ENCODE measurements at places on chromosomes 11 and 22.

DNA sequence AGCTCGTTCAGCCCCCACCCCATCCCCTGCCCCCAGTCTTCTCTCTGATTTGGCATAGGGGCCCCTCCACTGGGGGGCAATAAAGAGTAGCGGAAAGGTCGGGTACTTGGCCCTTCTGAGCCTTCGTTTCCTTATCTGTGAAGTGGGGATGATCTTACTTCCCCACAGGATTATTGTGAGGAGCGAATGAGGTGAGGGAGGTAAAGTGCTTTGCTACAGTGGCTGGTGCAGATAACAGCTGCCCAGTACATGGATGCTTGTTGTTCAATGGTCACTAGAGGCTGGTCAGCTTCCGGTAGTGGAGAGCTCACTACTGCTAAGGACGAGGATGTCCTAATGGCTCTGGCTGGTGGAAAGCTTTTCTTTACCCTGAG lies 101.2 kb downstream of the CEP164 start:
- no peaks in the 10 kb centered on the region for H3K27me3 ChIP-seq
- H3K27ac ChIP-seq = no peak overlapping the region
- no peak overlapping the region for H3K4me3 ChIP-seq
- H3K4me1 ChIP-seq = no peaks in the 10 kb centered on the region
- H3K36me3 ChIP-seq = 0 out of 2 replicates have a peak, but pooled peaks cover 5% of the 10 kb centered on the region

DNA sequence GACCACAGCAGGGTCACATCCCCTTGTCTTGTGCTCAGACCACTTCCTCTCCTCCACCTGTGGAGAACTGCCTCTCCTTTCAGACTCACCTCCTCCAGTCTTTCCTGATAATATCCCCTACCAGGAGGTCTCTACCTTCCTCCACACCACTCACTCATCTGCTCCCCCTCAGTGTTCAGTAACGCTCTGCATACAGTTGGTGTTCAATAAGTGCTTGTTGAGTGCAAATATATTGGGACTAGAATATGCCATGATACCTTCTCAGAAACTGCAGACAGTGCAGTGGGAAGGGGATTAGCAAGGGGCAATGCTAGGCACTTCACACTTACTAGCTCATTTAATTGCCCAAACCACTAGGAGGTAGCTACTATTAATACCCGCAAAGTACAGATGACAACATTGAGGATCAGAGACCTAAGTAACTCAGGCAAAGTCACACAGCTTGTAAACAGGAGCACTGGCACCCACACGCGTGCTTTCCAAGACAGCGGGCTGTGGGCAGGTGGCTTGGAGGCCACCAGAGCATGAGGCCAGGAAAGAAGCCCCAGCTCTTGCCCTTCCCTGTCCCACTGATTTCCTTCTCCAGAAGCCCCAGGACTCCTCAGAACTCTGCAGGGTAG lies 8.1 kb upstream of the PDE2A start:
- no peaks in the 10 kb centered on the region for H3K27me3 ChIP-seq
- no peak for DNase-seq
- no peak overlapping the region for H3K27ac ChIP-seq

DNA sequence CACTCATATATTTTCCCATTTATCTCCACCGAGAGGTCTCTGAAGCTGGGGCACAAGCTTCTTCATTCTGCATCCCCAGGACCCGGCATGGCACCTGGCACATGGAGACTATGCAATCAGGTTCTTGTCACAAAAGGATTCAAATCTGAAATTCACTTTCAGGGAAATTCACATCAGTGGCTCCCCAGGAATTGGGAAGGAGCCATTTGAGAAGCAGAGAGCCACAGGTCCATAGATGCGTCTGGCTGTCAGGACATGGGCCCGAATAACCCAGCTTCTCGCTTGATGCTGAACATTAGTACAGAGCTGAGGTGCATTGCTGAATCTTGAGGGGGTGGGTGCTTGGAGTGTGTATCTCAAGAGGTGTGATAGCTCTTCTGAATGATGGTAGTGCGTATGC lies 82.5 kb downstream of the TSPAN18 start:
- no peak for DNase-seq
- no peak overlapping the region for H3K27ac ChIP-seq
- H3K4me1 ChIP-seq = no peaks in the 10 kb centered on the region
- H3K27me3 ChIP-seq = no peaks in the 10 kb centered on the region

- no peaks in the 10 kb centered on the region for H3K27me3 ChIP-seq
- no peak overlapping the region for H3K27ac ChIP-seq
- no peak overlapping the region for H3K4me3 ChIP-seq
- H3K36me3 ChIP-seq = peaks cover 6% of the 10 kb centered on the region
- H3K4me1 ChIP-seq = no peaks in the 10 kb centered on the region
These were observed 139.4 kb downstream of the MIAT start for GRCh38 chr22:26796785-26797184.

GRCh38 chr11:126896025-126896424 lies 104.5 kb downstream of the KIRREL3 start:
- no peak overlapping the region for H3K4me3 ChIP-seq
- H3K27me3 ChIP-seq = no peaks in the 10 kb centered on the region
- peaks cover 55% of the 10 kb centered on the region for H3K4me1 ChIP-seq

- DNase-seq = no peak
- no peaks in the 10 kb centered on the region for H3K36me3 ChIP-seq
These were observed 329.5 kb downstream of the OPCML start for GRCh38 chr11:133202816-133203215.

DNA sequence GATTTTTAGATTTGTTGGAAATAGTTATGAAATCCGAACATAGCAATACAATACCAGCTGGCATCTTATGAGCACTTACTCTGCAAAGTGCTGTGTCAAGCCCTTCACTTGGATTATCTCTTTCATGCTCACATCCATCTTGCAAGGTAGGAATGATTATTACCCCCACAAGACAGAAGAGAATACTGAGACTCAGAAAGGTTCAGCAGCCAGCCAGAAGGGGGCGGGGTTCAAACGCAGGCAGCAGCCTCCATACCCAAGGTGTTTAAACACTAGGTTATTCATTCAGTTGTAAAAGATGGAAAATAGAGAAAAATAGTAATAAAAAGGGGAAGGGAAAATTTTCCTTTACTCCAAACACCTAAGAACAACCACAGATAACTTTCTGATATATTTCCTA lies 158.5 kb downstream of the CCDC34 start:
- H3K36me3 ChIP-seq = no peaks in the 10 kb centered on the region
- H3K4me3 ChIP-seq = no peak overlapping the region
- H3K4me1 ChIP-seq = no peaks in the 10 kb centered on the region

All from DND-41 (cell line).